Stimulated activated CD4-positive, alpha-beta T cell treated with anti-CD3 and anti-CD28 coated beads, TNF-alpha, amount 100 ng/mL, for 24 hours (primary cell): ENCODE measurements at places on chromosomes 2 and 18.

GRCh38 chr2:238255151-238255551 is 15.3 kb upstream of the HES6 start:
- DNase-seq = no peak

- DNase-seq = no peak
These were observed 11.1 kb downstream of the AMMECR1L start for GRCh38 chr2:127874378-127875269.

DNA sequence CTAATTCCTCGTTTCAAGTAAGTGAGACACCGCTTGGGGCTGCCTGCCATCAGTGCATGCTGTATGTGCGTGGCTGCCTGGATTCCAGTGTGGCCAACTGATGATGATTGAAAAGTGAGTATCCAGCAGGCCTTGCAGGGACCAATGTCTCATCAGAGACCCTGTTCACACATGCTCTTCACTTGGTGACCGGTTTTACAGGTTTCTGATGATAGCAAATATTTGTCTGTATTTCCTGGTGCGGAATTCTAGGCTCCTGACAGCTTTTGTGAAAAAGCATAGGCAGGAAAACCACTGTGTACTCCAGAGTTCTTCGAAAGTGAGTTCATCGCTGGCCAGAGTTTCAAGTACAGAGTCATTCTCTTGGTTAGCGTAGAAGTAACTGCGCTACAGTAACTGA is 13.8 kb upstream of the YWHAQ start:
- no peak for DNase-seq

DNA sequence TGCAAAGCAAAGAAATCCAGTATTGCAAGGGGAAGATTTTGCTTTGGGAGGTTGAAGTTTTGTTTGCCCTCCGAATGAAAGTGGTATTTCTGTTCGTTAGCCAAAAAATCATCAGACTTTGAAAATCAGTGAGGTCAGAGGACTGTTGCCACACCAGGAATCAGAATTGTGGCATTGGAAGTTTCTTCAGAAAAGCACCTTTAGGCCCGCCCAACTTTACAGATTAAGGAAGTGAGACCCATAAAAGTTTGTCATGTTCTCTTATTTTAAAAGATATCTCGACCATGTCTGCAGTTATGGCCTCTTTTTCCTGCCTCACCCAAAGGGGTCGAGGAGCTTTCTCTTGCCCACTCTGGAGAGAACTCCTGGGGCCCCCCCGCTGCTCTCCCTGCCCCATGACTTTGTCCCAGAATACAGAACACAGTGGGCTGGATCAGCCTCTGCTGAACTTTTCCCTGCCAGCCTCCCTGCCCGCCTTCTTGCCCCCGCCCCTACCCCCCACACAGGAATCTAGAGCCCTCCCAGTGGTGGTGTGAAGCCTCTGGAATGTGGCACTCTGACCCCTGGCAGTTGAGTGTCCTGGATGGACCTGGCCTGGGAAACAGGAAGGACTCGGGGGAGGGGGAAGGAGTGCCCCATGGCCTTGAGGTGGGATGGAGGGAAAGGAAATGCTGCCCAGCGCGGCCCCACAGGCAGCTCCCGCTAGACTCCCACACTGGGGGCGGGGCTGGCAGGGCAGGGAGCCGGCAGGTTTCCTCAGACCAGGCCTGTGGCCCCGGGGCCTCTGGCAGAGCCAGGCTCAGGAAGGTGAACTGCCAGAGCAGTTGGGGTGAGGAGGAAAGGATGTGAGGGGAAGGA is 25.3 kb downstream of the CRIM1 start:
- no peak for DNase-seq

GRCh38 chr2:219155054-219155644 is 5.5 kb downstream of the NHEJ1 start:
- DNase-seq = no peak

DNA sequence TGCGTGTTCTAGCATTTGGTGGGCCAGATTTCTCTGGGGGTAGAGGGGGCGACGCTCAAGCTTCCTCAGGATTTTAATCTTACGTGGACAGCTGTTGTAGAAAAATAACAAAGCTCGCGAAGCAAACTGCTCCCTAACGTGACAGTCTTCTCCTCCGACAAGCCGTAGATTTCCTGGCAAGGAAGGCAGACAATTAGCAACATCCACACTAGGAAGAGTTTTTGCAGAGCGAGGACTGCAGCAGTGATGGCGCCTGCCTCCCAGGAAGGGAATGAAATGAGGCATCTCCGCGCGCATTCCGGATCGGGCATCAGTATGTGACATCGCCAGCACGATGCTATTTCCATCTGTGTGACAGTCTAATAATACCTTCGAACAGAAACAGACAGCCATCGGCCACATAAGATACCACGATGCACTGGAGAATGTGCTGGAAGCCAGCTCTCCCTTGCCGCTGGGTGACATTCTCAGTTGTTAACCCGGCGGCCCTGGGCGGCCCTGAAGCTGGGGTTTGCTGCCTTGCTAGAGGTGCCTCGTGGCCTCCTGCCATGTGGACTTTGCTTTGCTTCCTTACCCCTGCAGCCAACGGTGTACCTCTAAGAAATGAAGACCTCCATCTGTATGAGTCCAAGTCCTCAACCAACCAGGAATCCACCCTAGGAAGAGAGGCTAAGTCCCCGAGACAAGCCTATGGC is 101.8 kb upstream of the AGAP1 start:
- no peak for DNase-seq

DNA sequence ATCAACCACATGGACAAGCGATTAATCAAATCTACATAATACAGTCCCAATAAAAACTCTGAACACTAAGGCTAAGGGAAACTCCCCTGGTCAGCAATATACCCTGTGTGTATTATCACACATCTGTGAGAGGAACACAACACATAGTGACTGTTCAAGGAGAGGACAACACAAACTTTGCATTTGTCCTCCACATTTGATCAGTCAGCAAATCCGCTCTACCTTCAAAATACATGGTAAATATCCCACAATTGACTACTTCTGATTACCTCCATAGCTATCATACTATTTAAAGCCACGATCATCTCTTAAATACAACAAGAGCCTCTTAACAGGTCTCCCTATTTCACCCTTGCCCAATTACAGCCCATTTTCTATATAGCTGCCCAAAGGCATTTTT is 45.6 kb downstream of the SS18 start:
- no peak for DNase-seq

DNA sequence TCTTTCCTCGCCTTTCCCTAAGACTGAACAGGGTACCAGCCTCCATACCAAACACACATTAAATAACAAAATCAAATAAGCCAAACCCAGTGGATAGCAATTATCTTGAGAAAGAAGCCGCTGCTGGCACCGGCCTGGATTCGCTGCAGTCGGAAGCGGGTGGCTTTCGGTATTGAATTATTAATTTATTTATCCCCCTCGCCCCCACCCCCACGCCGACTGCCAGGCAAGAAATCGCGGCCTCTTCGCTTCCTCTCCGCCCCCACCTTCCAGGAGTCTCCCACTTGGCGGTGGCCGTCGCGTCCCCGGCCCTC is 370 bp upstream of the ZNF804A start:
- DNase-seq = no peak

DNA sequence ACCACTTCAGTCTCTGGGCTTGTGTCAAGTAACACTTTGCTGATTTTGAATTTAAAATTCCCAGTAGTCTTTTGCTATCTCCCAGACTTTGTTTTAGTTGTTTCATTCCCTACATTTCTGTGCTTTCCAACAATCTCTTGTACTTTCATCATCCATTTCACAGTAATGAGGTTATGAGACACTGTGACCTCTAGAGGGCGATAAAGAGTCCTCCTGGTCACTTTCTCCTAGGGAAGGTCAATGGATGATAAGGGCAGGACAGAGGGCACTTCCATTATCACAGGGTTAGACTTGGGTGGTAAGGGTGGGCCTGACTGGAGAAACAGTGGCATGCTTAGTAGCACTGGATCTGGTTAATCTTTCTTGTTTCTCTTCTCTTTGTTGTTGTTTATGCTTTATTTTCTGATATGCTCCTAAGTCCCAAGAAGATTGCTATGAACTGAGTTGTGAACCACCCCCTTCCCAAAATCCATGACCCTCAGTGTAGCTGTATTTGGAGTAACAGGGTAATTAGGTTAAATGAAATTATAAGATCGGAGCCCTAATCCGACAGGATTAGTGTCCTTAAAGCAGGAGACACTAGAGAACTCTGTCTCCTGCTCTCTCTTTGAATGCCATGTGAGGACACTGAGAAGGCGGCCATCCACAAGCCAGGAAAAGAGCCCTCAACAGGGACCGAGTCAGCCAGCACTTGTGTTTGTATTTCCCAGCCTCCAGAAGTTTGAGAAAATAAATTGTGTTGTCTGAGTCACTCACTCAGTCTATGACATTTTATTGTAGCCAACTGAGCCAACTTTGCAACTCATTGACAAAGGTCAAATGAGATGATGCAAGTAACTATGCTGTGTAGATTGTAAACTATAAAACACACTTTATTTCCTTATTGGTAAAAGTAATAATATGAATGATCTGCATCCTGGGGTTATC is 779.2 kb downstream of the CNTNAP5 start:
- DNase-seq = no peak

DNA sequence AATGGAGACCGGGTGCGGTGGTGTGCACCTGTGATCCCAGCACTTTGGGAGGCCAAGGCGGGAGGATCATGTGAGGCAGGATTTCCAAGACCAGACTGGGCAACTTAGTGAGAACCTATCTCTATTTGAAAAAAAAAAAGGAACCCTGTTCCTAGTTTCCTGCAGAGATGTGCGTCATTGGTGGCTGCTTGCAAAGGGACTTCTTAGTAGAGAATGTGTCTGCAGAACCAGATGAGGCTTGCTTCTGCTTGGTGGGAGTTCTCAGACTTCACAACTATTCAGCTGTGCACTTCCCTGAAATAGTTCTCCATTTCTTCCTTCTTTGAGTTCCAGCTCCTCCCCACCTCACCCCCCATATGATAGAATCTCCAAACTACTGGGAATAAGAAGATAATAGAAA is 22.3 kb downstream of the ZCCHC2 start:
- no peak for DNase-seq
